Stimulated activated naive CD4-positive, alpha-beta T cell (primary cell): ENCODE measurements at places on chromosomes 2 and 18.

DNA sequence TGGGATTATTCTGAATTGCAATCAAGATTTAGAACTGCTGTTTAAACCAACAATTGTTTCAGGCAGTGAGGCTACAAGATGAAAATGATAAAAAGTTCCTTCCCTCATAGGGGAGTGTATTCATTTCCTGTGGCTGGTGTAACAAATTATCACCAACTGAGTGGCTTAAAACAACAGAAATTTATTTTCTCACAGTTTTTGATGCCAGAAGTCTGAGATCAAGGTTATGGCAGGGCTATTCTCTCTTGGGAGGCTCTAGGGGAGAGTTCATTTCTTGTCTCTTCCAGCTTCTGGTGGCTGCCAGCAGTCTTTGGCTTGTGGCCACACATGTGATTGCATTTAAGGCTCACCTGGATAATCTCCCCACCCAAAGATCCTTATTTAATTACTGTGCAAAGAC, 290.5 kb upstream of the ZSWIM2 start:
- DNase-seq, result no peak

- DNase-seq, result no peak
Observed at GRCh38 chr2:112153179-112153490, 14.9 kb downstream of the FBLN7 start.

- DNase-seq, result no peak
Observed at GRCh38 chr2:233983445-233983844, 66.3 kb downstream of the TRPM8 start.

- DNase-seq, result no peak
Observed at GRCh38 chr2:40451918-40452605, at the start of gene SLC8A1. Gene SLC8A1 (minus strand): TSS chr2:40452090.

DNA sequence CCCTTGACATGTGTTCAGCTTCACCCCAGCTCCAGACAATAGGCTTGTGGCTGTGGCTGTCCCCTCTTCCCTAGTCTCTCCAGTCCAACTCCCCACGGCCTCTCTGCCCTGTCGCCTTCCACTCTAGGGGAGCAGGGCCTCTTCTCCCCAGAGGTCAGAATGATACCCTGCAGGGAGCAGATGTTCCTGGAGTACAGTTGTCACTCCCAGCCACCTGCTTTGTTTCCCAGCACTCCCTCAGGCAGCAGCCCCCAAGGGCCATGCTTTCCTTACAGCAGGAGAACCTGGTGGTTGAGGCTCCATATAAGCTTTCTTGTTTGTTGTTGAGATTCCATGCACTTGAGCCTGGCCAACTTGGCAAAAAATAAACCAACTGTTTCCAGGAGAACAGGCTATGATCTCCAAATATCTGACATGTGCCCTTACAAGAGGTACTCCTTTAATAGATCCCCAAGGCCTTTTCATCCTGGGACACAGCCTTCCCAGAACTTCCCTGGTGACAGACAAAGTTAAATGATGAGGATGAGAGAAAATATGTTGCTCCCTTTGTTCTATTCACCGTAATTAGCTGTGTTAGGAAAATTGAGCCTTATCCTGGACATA, 45.1 kb downstream of the DPYSL5 start:
- no peak for DNase-seq

- no peak for DNase-seq
Observed at GRCh38 chr2:195300631-195301030, 356.4 kb upstream of the SLC39A10 start.

GRCh38 chr2:231308631-231309428, 86.7 kb upstream of the B3GNT7 start:
- no peak for DNase-seq

DNA sequence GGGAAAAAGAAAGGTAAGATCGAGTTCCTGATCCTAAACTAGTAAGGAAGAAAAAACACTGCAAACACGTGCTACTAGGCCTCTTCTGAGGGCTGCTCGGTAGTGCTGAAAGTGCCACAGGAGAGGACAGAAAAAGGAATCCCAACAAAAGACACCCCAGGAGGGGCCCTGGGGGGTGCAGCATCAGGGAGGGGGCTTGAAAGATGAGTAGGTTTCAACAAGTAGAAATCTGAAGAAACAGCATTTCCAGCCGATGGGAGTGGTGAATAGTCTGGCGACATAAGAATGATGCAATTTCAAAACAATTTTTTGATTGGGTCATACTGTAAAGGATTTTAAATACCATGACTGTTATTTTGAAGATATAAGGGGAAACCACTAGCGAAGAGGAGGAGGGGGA, 98.6 kb downstream of the NOL10 start:
- DNase-seq, result no peak

DNA sequence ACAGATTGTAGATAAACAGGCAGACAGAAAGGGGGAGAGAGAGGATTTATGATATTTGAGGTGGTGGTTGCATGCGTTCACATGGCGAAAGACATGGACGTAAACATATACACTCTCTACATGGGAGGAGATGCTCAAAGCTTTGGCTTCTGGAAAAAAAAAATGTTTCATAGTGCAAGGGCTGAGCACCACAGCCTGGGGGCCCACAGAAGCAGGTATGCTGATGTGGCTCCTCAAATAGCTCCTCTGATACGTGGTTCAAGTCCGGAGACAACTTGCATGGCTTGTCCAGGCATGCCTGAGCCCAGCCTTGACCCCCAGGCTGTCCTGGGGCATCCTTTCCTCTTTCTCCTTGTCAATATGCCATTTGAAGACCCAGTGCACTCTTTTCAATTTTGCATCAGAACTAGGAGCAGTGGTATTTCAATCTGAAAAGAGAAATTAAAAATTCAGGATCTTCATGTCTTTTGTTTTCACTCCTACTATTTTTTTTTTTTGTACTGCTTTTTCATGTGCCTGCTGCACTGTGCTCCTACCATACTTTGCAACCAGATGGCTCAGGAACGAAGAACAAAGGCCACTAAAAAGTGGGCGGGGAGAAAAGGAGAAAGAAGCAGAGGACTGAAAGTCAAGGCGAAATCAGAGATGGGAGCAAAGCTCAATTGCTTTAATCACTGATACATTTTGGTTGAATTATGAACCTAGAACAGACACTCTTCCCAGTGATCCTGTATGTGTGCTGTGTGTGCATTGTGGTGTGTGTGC, 495.7 kb upstream of the TCF4 start:
- DNase-seq, result no peak

GRCh38 chr2:8332646-8333045, 349.2 kb upstream of the ID2 start:
- DNase-seq, result no peak

DNA sequence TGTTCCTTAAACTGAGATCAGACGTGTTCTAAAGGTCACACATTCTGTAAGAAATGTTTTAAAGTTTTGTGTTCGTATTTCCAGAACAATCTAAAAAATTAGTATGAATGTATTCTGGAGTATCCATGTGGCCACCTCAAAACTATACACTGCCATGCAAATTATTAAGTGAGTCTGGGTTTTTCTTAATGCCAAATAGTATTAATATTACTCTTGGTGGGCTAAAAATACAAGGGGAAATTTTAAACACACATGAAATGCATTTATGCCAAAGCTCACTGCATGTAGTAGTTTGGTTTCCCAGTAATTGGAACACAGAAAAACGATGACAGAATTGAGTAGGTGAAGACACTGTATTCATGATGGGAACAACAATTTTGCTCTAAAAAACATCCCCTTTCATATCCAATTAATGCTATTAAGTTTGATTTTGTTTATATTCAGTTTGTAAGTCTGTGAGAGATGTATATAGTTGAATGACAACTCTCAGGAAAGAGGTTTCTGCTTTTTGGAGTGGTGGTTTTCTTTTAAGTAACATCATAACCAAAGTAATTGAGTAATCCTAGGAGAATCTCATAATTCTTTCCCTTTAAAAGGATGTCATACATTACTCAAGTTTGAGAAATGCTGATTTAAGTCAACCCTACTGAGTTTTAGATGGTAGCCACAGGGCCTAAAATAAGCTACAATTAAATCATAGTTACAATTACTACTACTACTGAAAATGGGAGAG, 75.7 kb upstream of the CDCA7 start:
- no peak for DNase-seq

GRCh38 chr2:74499267-74499939, at the start of gene LBX2:
Gene LBX2 (minus strand): TSS chr2:74499603. CDS start chr2:74499537, 66 bp downstream.
- no peak for DNase-seq

DNA sequence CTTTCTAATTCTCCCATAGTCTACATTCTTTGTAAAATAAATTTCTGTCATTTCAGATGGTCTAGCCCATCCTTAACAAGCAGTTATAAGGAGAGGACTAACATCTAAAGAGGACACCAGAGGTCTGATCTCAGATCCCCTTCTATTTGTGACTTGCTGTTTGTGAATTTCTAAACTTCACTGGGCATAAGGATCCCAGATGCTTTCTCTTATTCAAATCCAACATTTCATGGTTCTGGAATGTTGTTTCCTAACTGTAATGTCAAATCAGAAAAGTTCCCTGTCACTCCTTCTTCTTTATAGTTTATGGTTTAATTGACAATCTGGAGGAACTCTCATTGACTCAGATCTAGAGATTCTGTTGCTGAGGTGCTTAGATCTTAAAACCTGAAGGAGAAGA, 430.2 kb downstream of the MEIS1 start:
- DNase-seq, result no peak
